ENCODE measurements at places on chromosomes 2 and 18.

- DNase-seq, result no peak
Measured at GRCh38 chr2:240588006-240588655, 1.6 kb downstream of the CAPN10 start.

GRCh38 chr18:1861473-1861872 is 709.8 kb downstream of the METTL4 start:
- no peak for DNase-seq

DNA sequence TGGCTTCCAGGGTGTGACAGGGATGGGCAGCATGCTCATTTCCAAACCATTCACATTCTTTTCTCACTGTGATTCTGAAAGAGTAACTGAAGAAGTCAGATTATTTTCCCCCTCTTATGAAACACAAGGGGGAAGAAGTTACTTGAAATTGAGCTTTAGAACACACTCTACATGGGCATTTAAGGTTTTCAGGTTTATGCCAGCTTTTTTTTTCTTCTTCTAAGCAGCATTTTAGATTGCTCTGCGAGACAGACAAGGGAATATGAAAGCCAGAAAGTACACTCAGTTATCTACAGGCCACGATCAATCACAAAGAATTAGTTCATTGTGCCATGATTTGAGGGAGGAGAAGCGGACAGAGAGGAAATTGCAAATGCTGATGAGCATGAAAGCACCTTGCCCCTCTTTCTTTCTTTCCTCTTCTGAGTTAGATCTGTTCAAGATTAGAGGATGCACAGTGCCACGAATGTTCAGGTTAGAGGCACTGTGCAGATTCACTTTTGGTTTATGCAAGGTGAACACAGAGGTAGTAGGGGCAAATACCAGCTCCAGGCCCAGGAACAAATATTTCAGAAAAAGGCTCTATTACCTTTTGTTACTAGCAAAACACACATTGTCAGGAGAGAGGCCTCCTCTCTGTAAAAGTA is 49.2 kb downstream of the CXCR4 start:
- DNase-seq, result no peak

- no peak for DNase-seq
Measured at GRCh38 chr2:10222-10875, 36.0 kb downstream of the FAM110C start.

Data from stimulated activated CD8-positive, alpha-beta memory T cell treated with anti-CD3 and anti-CD28 coated beads, Interleukin-4, amount 100 ng/mL, for 4 hours (primary cell).